ENCODE measurements at places on chromosomes 3 and 15. TPM values are rescaled to one million over a fixed set of nuclear protein-coding genes. Genes with fewer than 3 reads are reported as not detected.

PLA2G4E gene
- not detected for total RNA-seq

DNA sequence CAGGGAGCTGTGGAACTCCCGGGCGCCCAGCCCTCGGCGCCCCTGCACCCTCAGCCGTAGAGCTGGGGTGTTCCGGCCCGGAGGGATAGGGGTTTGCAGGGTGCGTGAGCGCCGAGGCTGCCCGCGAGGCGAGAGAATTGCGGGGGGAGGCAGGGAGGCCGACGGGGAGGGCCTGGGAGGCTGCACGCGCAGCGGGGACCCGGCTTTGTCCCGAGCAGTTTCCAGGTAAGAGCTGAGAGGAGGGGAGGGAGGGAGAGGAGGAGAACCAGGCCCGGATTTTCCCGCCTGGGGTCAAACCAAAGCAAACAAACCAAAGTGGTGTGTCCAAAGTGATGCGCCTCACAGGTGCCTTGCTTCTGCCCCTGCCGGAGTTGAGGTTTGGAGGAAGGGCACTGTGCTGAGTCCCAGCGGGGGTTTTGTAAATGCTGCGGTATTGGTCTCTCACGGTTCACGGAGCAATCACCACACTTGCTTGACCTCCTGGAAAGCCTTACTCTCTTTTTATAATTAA lies 146.4 kb downstream of the TJP1 start:
- DNase-seq: no peak

DNA sequence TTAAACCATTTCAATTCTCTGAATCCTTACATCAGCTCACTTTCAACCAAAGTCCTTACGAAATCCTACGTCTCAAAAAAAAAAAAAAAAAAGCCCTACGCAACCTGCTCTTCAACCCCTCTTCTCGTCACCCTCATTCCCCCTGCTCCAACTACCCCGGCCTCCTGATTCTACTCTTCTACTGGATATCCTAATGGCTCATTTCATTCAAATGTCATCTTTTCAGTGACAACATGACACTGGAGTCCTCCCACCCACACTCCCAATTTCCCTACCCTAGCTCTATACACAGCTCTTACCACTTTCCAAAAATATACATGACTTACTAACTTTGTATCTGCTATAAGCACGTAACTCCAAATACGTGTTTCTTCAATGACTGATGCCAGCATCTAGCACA lies 11.5 kb downstream of the UBP1 start:
- DNase-seq: no peak

GRCh38 chr3:37806505-37807200 lies 55.0 kb upstream of the CTDSPL start:
- peak; percentile 65 for DNase-seq
